ENCODE measurements at places on chromosomes 6 and 20.

- DNase-seq = peak; percentile 11
These were observed 103.4 kb upstream of the FOXA2 start for GRCh38 chr20:22687676-22688349.

GRCh38 chr20:10683537-10683936, 9.7 kb upstream of the JAG1 start:
- no peak for DNase-seq

GRCh38 chr6:125812394-125813292, 21.9 kb downstream of the NCOA7 start:
- no peak for DNase-seq

DNA sequence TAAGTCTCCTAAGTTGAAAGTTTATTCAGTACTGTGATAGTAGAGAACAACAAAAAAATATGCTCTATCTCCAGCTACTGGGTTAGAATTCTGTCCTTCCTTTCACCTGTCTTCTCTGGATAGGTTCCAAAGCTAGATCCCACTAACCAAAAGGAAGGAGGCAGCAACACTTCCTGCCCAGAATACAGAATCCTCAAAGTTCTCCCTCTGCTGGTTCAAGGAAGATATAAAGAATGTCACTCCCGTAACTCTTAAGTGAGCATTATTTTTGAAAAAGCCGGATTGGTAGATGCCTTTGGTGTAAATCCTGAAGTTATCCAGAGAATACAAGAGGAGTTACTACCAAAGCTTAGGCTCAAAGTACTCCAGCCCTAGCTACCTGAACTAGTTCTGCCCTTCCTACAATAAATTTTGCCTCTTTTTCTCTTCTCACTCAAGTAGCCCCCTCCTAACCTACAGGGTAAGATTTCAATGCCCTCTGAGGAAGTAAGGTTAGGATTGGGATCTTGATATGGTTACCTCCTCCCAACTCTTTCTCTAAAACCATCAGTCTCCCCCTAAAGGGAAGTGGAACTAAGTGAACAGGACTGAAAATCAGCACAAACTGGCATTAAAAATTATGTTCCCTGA, 26.0 kb upstream of the CRIP3 start:
- DNase-seq = peak; percentile 30

- no peak for DNase-seq
These were observed 143.5 kb downstream of the ANKRD60 start for GRCh38 chr20:58084966-58085365.

Data from CD4-positive, alpha-beta T cell (primary cell).